Esophagus squamous epithelium (tissue), 5 donors: ENCODE measurements at places on chromosomes 2 and 18.

DNA sequence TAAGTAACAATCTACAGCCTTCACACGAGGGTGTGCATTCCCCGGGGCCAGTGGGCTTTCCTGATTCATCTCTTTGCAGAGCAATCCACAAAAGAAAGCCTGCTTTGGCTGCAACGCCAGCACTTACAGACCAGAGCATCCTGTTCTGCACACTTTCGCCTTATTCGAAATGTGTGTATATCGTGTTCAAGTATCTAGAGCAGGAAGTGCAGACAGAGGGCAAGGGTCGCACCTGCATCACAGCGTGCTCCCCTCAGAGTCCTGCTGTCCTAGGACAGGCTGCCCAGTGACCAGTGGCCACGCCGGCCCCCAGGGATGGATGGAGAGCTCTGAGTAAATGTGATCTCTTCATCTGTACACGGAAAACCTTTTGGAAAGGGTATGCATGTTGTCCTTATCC lies 264.3 kb downstream of the ZNF516 start:
- no peak for DNase-seq

GRCh38 chr18:32301976-32302743 lies 112.3 kb downstream of the MEP1B start:
- DNase-seq, result no peak

DNA sequence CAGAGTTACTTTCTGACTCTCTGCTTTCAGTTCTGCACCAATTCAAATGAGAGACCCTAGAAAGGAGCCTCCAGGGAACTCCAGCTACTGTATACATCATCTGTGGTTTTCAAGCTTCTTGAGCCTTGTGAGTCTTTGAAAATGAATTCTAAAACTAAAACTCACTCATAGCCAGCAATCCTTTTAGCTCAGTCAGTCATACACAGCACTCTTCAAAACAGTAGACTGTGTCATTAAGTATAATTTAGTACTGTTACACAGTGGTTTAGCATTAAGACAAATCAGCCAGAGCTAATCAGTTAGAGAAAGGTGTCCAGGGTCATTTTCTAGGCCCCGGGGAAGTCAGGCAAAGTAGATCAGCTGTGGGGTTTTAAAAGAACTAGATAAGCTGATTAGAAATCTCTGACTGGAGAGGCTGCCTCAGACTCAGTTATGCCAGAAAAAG lies 322.1 kb upstream of the THUMPD2 start:
- no peak for DNase-seq

GRCh38 chr18:42545825-42546224 lies 569.7 kb downstream of the RIT2 start:
- no peak for DNase-seq

DNA sequence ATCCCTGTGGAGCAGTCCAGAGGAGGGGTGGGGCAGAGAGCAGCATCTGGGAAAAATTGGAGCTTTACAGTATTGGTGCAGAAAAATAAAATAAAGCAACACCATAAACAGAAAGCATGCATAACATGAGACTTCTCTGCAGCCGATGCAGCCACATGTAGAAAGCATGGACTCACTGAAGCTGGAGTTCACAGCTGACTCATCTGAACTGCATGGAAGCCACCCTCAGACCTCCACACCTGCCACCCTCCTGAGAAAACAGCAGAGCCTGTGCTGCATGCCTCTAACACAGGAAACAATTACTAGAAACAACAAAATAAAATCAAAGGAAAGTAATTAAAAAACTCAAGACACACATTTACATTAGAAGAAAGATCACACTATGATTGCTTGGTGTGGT lies 169.4 kb upstream of the ALKAL2 start:
- no peak for DNase-seq

GRCh38 chr18:22711192-22711685 lies 221.9 kb upstream of the RBBP8 start:
- no peak for DNase-seq

DNA sequence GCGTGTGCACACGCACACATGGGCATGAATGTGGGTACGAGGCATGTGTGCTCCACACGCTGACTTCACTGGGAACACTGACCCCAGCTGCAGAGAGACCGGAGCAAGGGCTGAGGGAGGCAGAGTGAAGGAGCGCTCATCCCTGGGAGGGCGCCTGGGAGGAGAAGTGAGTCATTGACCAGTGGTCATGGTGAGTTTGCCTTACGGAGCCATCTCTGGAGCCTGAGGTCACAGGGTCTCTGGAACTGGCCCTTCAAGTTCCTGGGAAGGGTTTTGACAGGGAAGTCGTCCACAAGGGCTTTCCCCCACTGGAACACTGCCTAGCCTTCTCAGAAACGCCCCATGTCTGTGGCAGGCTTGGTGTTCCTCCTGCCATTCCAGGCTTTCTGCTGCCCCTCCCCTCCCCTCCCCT lies 14.3 kb upstream of the TMEM185B start:
- DNase-seq, result no peak

DNA sequence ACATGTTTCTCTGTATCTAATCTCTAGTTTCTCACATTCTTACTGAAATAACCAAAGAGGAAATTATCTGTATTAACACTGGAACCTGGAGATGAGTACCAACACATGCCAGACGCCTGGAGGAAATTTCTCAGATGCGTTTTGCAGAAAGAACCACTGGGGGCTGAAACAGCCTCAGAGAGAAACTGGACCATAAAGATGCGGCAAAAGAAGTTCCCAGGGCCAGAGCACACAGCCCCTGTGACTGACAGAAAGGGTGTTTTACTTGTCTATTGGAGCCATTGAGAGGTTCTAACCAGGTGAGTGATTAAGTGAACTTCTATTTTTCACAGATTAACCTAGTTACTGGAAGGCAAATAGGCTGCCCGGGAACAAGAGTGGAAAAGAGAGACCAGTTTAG lies 103.9 kb downstream of the EVA1A start:
- no peak for DNase-seq

GRCh38 chr2:46125798-46126197 lies 171.4 kb upstream of the EPAS1 start:
- no peak for DNase-seq

DNA sequence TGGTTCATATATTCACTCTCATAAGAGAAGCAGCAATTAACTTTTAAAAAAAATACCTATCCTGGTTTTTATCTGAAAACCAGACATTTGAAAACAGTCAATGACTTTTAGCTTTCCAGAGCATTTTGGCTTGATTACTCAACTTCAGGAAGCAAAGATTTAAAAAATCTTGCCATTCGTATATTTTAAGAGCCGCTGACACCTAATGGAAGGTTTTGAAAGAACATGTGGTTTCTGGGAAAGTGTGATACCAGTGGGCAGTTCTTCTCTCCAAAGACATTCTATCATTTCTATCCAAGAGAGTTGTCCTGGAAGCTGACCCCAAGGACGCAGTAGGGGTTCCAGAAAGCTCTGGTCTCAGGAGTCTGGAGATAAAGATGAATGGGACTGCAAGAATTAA lies 234.7 kb downstream of the TTC32 start:
- no peak for DNase-seq

- DNase-seq, result no peak
Measured at GRCh38 chr2:148666555-148666954, 22.0 kb downstream of the EPC2 start.
